ENCODE measurements at places on chromosomes 3 and 15. TPM values are rescaled to one million over a fixed set of nuclear protein-coding genes. Genes with fewer than 3 reads are reported as not detected.

GRCh38 chr3:4494895-4495264, 1.7 kb downstream of the ITPR1 start:
- DNase-seq = no peak

GRCh38 chr3:178388473-178388872, 147.8 kb upstream of the KCNMB2 start:
- no peak for DNase-seq

Gene CLRN1
- not detected for total RNA-seq

DNA sequence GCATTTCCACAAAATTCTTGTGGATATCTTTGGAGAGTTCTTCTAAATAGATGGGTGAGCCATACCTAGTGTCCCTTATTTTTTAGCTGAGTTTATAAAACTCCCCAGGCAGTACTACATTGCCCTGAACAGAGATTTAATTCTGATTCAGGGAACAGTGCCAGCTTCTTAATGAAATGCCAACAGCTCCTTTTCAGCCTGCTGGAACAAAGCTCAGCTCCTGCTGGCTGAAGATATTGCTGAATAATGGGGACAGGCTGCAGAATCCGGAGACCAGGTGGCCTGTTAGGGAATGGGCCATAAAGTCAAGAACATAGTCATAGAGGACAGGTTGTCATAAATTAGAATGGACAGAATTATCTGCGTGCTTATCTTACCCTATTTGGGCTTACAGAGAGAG, 8.9 kb downstream of the HGD start:
- DNase-seq = no peak

- DNase-seq = no peak
These were observed 10.0 kb downstream of the RPL32 start for GRCh38 chr3:12831301-12831866.

DNA sequence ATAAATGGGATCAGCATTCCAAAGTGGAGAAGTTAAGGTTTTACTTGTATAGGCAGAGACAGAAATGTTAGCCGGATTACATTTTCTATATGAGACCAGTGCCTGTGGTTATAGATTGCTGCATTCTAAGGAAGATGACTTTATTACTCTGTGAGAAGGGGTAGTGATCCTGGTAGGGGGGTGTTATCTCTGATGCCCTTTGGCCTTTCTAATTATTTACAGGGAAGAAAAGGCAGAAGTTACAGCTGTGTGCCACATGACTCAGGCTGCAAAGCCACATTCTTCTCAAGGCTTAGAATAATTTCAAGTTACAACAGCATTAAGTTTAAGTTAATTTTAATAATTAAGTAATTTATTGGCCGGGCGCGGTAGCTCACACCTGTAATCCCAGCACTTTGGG, 2.2 kb upstream of the TMC3 start:
- no peak for DNase-seq

Gene CCDC33
- not detected for total RNA-seq

DNA sequence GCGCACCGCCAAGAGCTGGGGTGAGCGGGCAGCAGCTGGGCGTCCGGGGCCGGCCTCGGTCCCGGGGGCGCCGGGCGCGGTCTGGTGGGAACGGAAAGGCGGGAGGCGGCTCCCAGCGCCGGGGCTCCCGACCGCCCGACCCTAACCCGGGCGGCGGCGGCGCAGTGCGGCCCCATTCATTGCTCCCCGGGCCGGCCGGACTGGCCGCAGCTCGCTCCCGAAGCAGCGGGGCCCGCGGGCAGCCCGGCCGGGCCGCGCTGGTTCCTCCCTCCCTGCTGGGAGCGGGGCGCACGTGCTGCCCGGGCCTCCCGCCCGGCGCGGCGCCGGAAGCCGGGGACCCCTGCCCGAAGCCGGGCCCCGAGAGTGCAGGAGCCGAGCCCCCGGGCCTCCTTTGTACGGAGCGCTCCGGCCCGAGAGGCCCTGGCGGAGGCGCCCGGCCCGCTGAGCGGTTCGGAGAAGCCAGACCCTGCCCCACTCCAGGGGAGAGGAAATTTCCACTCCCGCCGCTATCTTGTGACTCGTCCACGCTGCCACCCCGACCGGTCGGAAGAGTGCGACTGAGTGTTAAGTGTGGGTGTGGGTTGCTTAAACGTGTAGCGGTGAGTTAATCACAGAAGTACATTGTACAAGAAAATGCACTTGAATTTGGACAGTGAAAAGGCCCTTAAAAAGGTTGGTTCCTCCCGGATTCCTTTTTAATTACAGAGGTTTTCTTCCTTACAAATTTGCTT, 613 bp downstream of the ATP1B3 start:
- peak; percentile 82 for DNase-seq

Gene IGDCC3
- not detected for total RNA-seq

DNA sequence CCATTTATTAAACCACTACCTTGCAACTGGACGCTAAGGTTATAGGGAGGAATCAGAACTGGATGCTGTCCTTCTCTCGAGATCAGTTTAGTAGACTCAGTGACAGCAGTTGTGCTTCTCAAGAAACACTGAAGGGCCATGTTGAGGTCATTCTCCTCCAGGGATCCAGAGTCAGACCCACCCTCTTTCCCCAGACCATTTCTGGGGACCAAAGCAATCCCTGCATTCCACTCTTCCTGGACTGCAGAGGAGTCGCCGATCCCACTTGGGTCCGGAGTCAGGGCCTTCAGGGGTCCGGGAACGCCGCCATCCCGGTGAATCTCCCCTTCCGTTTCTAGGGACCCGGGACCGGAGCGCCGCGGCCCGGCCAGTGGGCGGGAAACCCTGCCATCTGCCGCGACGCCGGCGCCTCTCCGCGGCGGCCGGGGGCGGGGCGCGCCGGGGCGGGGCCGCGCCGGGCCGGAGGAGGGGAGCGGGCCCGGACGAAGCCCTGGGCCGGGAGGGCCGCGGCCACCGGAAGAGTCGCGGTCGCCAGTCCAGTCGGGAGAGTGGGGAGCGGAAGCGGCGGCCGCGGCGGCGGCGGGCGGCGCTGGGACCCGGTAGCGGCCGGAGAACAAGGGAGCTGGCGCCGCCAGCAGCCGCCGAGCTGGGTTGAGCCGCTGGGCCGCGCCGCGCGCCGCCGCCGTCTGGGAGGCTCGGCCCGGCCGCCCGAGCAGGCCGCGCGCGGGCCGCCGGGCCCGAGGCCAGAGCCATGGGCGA, at the start of gene DVL3:
TSS of gene DVL3 (plus strand) at position 493 of the 759 bp plus-strand sequence. CDS start at position 752, 259 bp downstream.
- peak; percentile 93 for DNase-seq

Gene CCR2
- total RNA-seq = 2.5 TPM

- no peak for DNase-seq
These were observed 73.9 kb downstream of the SUCLG2 start for GRCh38 chr3:67580430-67581000.

Gene TMC3
- total RNA-seq = not detected

DNA sequence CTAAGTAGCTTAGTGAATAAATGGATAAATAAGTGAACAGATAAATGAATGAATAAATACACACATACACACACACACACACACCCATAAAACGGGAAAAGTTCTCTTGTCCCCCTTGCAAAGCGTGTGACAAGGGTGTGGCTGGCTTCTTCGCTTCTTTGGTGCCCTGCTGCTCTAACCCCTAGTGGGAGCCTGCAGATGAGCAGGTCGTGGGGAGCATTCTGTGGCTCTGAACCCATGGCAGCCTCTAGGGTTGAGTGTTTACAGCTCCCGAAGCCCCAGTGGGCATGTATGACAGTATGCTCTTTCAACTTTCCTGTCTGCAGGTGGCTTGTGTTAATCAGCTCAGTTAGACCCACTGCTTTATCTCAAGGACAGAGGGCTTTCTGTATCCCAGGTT, 582.3 kb downstream of the EDEM1 start:
- no peak for DNase-seq

- DNase-seq = no peak
These were observed 1444.5 kb upstream of the CADM2 start for GRCh38 chr3:83514130-83514914.

- DNase-seq = no peak
These were observed 690.2 kb upstream of the DPPA4 start for GRCh38 chr3:110027446-110028080.

- peak; percentile 70 for DNase-seq
These were observed 10.5 kb upstream of the EPHB3 start for GRCh38 chr3:184551103-184551502.
